ENCODE measurements at places on chromosomes 5 and 9.

DNA sequence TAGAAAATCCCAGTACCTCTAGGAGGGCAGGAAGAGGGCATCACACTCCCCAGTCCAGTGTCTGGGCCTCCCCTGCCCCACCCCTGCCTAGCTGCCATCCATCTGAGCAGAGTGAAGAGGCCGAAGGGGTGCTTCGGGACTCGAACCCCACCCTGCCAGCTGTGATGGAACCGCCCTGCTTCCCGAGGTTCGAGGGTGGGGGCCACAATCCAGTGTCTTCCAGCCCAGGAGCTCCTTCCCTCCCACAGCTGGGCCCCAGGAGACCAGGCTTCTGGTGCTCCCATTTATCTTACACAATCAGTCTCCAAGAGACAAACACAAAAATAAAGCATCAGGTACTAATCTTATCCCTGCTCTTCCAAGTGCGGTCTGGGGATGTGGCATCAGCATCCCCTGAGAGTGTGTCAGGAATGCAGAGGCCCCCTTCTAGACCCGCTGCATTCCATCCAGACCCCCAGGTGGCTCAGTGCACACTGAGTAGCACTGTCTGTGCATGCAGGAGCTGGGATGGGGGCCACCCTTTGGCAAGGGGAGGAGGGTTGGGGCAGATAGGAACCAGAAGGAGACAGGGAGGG lies 122.8 kb upstream of the TBC1D2 start:
- DNase-seq = no peak

- no peak for DNase-seq
Measured at GRCh38 chr9:22078081-22078480, 69.0 kb upstream of the CDKN2B start.

DNA sequence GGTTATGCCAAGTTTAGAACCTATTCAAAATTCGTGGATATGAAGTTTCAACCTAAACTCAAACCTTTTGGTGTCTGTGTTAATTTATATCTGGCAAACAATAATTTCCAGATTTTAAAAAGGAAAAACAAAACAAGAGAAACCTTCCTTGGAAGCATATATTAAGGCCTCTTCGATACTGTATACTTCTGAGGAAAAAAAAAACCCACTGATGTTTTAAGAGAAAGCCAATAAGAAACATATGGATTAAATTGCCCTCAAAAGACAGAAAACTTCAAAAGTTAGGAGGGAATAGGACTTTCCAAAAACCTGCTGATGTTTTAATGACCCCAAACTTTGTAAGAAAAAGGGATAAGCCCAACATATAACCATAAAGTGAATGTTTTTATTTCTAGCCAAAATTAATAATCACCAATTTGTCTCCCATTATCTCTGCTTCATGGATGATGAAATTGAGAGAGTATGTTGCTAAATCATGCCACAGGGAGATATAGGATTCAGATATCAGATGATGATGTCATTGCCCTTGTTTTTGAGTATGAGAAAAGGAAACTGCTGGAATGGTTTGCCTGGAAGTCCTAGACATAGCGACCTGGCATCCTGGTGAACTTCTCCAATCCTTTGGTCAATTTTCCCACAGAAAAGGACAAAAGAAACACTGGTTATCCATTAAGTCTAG lies 423.9 kb downstream of the DMRT2 start:
- no peak for DNase-seq

- no peak for DNase-seq
Measured at GRCh38 chr5:135422419-135422818, 23.4 kb upstream of the MACROH2A1 start.

DNA sequence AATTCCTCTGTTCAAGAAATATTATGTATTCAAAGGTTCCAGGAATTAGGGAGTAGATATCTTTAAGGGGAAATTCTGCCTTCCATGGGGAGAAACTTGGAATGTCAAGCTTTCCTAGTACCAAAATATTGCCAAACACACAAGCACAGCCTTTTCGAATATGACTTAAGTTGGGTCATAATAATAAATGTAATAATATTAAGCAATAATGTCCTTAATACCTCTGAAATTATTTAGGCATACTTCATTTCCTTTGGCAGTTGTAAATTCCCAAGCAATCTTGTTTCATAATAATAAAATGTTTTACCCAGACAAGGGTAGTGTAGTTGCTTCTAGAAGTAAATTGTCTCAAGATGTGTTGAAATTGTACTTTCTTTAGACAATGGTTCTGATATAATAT lies 630.3 kb upstream of the CDH18 start:
- no peak for DNase-seq

Data from stimulated activated CD4-positive, alpha-beta T cell treated with anti-CD3 and anti-CD28 coated beads, Interleukin-15, amount 100 ng/mL, for 1 hour (primary cell).